ENCODE measurements at places on chromosomes 11 and 22.
A peak's percentile ranks its signal among the peaks of the same experiment; 100 is the strongest.

DNA sequence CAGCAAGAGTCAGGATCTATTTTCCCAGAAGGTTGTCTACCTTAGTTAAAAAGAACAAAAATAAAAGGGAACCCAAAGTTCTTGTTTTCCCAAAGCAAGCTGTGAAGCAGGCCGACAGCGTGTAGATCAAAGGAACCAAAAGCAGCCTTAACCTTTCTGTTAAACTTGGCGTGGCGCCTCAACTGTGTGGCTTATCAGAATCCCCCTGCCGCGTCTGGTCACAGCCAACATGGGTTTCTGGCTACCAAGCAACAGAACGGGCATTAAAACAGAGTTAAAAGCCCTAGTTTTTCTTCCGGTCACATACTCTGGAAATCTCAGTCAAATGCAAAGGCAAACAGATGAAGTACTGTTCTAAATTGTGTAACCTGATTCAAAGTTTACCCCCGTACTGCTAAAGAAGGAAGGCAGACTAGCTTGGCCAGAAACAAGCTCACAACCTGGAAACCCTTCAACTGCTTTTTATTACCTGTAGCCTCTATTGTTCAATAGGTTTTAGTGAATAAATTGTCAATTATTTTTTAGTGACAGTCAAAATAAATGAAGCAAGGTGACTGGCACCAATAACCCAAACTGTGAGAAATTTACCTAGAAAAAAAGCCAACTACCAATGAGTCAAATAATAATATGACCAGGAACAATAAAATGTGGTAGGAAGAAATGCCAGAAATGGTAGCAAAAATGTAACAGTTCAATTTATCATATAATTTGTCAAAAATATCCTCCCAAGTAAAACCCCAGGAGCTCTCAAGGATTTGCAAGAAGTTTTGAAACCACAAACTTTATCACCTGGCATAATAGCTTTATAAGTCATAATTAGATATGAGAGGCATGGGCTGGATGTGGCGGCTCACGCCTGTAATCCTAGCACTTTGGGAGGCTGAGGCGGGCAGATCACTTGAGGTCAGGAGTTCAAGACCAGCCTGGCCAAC is 21.4 kb downstream of the CHKA start:
- peak; percentile 36 for DNase-seq

DNA sequence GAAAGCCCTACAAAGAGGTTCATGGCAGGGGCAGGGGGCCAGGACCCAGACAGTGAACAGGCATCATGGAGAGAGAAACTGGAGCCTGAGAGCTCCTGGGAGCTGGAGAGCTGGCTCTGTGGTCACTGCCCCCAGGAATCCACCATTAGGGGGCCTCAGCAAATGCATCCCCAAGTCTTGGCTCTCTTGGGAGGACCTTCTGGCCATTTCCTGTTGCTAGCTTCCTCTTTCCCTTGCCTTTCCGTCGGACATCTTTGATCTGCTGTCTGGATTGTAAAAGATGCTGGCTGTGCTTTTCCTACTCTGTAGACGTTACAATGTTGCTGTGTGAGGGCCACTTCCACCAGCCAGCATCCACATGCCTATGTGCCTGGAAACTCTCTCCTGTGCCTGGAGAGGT is 7.1 kb upstream of the CRYBB2 start:
- no peak for DNase-seq

- DNase-seq = no peak
Measured at GRCh38 chr22:20407829-20408228, 13.9 kb downstream of the ZNF74 start.

DNA sequence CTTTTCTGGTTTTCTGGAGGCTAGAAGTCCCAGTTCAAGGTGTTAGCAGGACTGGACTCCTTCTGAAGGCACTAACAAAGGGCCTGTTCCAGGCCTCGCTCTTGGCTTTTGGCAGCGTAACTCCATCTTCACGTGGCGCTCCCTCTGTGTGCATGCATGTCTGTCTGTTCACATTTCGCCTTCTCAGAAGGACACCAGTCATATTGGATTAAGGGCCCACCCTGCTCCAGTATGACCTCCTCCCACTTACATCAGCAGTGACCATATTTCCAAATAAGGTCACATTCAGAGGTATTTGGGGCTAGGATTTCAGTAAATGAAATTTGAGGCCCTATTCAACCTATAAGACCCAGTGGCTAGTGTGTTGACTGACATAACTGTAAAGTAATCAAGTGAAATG is 20.0 kb downstream of the APLP2 start:
- no peak for DNase-seq

GRCh38 chr11:95187723-95188122 is 43.3 kb downstream of the SESN3 start:
- DNase-seq = no peak

DNA sequence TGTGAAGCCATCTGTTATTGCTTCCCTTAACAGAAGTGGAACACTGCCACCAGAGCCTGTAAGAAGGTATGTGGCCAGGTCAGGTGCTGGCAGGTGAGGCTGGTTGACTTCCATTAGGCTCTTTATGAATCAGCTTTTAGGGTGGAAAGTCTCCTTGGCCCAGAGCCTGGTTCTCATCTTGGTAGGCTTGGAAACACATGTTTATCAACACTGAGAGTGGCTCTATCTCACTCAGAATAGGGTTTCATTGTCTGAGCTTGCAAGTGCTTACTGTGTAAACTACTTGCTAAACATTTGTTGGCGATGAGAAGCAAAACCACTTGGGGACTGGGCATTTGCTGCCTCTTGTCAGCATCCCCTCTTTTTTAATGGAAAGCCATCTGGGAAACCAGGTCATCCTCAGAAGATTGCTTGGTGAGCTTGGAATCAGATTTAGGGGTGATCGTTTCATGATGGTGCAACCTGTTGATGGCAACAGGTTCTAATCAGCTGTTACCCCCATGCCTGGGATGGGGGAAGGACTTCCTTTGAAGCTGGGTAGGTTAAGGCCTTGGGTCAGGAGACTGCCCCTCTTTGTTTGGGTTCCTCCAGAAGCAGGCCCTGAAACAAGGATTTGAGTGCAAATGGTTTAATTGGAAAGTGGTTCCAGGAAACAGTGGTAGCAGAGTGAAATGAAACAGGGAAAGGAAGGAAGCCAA is 75.0 kb upstream of the AMPD3 start:
- DNase-seq = no peak

DNA sequence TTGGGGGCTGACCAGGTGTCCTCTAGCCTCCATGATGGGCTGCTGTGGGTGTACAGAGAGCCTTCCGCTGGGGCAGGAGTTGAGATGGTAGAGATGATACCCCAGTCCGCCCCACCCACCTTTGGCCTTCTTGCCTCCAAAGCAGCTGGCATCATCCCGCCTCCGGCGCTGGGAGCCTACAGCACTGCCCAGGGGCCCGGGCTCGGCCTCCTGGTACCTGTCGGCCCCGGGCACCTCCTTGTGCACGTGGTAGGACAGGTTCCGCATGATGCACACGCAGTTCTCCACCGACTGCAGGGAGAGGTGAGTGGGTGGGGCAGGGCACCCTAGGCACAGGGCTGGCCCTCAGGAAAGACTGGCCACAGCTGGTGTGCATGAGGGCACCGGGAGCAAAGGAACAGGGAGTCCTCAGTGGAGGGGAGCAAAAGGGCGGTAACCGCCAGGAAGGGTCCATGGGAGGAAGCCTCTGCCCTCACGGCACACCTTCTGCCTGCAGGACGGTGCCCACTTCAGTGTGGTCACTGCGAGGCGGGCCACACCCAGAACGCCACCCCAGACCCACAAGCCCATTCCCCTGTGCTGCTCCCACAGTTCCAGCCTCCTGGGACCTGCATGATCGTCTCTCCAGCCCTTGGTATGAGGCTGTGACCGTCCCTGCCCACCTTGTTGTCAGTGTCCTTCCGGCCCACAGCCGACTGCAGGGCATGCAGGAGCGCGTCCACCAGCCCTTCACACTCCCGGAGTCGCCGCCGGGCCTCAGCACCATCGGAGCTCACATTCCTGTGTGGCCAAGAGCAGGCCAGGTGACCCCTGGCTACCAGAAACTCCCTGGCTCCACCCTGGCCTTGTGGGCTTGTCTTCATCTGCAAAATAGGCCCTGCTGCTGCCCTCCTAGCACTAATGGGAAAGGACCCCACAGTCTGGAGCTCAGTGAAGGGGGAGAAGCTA is 36.0 kb upstream of the TXNRD2 start:
- no peak for DNase-seq

- no peak for DNase-seq
Measured at GRCh38 chr11:124302347-124303125, 11.2 kb downstream of the OR8D1 start.

GRCh38 chr11:65470433-65471049 is 28.3 kb upstream of the MALAT1 start:
- DNase-seq = no peak

DNA sequence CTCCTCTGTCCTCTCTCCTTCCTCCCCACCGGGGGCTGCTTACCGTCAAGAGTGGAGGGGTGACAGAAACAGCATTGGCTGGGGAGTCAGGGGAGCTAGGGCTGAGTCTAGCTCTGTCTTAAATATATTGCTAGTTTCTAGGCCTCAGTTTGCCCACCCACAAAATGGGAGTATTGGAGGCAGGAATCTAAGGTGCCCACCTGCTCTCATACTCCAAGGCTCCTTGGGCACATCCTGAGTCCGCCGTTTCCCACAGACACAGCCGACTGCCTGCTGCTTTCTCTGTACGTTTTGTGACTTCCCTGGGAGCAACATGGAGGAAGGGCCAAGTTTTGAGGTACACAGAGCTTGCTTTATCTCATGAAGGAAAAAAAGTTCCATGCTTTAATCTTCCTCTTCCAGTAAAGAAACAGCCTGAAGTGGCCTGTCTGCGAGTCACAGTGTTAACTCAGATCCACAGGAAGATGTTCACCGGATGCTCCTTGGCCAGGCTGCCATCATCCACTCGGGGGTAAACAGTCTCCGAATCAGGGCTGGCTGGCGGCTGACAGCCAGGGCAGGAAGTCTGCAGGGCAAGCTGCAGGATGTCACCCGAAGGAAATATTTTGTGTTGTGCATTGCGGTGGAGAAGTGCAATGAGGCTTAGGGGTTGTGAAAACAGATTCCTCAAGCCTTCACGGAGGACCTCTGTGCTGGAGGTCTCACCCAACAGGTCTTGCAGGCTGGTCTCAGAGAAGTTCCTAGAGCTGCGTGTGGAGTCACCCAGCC is 11.0 kb upstream of the CERK start:
- peak; percentile 69 for DNase-seq

DNA sequence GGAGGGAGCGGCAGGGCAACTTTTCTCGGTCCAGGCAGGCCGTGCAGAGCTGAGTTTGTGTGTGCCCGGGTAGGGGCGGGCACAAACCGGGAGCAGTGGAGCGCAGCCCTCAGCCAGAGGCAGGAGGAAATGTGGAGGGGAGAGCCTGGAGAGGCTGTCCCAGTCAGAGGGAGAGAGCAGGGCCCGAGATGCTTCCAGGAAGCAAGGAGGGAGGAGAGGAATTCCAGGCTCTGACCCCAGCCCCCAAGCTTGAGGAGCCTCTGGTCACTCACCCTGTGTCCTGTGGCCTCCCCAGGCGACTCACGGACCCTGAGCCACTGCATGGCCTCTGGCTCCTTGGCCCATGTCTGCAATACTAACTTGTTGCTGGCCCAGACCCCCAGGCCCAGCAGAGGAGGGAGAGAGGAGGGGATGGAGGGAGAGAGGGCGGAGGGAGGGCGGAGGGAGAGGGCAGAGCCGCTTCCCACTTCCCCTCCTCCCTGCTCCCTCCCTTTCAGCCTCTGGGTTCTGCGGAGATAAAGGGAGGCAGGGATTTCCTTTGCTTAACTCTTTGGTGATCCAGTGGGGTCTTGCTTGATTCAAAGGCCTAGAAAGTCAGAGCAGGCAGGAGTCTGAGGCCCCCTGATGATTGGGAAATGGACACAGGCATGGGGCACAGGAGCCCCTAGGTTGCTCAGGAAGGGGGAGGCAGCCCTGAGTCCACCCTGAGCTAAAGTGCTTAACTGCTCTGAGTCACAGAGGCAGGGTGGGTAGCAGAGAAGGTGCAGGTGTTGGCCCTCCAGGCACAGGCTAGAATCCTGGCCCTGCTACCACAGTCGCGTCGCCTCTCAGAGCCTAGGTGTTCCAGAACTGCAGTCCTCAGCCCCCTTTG is at the start of gene C1QTNF6:
Gene C1QTNF6, minus strand, starts transcription at position 357 of the 871 bp plus-strand sequence. Its CDS starts 34 bp downstream, at position 323.
- DNase-seq = no peak

DNA sequence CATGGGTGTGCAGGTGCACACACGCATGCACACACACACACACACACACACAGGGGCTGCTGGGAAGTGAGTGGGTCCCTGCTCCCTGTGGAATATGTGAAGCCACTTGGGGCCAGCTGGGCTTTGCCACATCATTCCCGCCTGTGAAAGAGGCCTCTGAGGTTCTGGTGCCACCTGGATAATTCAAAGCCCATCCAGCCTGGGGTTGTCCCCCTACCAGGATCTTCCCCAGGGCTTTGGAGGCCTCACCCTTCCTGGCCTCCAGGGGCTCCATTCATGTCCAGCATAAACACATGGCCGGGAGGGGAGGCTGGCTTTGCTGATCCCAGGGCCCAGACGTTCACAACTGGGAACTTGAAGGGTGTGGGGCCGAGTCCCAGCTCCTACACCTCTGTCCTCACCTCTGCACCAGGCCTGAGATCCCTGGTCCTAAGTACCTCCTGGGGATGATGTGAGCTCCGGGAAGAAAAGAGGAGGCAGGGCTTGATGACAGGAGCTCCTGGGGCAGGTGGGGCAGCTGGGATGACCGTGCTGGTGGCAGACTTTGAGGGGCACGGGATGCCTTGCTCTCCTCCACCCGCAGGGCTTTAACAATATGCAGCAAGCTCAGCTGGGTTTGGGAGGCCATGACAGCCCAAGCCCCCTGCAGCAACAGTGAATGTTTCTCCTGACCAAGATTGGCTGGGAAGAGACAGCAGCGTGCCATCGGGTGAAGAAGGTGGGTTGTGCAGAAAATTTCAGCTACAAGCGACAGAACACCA is 14.2 kb downstream of the LINC01488 start:
- DNase-seq = no peak

GRCh38 chr22:23089010-23089409 is 18.7 kb downstream of the GNAZ start:
- DNase-seq = no peak

GRCh38 chr22:38762551-38762983 is 6.8 kb upstream of the SUN2 start:
- DNase-seq = no peak

- DNase-seq = no peak
Measured at GRCh38 chr11:38131535-38131934, 1533.5 kb upstream of the RAG2 start.

DNA sequence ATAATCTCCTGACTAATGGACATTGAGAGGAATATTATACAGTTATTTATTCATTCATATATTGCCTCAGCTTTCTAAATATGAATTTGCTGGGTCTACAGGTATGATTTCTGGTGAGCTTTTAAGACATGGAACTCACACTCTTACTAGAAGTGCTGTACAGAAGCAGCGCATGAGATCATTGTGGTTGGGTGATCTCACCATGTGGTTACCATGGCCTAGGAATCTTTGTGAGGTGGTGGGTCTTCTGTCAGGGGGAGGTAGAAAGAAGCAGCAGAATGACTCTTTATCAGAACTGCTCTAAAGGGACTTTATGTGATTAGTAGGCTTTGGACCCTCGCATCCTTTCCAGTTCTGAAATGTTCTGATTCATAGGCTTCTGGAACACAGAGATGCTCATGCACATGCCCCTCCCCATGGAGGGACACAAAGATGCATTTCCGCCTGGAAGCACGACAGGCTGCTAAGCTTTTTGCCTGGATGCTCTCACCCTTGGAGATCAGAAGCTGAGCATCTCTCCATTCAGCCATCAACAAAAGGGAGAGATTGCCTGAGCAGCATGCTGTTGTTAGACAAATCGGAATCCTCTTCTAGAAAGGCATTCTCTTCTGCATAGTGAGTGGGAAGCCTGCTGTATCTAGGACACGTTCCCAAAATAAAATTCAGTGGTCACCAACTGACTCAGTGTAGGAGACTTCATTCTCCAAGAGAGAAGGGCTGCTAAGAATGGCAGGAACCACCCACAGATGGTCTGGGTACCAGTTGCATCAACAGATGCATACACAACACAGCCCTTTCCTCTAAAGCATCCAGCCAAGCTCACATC is 51.3 kb downstream of the KIRREL3 start:
- no peak for DNase-seq
